ENCODE measurements at places on chromosomes 4 and X.

- H3K27ac ChIP-seq, result no peak overlapping the region
- DNase-seq, result no peak
- no peaks in the 10 kb centered on the region for H3K27me3 ChIP-seq
- H3K4me1 ChIP-seq, result no peaks in the 10 kb centered on the region
Observed at GRCh38 chr4:96056346-96056934, 216.5 kb downstream of the PDHA2 start.

DNA sequence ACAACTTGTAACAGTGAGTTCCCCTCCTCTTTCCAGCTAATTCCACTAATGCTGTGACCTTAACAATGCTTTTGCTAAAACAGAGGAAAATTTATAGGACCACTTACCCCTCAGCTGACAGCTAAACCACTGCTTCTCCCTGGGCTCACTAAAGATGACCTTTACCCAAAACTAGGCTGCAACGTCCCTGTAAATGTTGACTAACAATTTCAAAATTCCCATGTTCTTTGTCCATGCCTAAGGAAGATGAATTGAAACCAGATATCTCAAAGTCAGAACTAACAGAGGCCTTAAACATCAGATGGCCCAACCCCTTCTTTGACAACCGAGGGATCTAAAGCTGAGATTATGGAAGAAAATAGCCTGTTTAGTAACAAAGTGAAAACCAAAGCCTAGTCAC is 32.5 kb downstream of the AFAP1 start:
- peaks cover 34% of the 10 kb centered on the region for H3K4me1 ChIP-seq
- no peaks in the 10 kb centered on the region for H3K27me3 ChIP-seq
- no peak for DNase-seq
- no peak overlapping the region for H3K4me3 ChIP-seq

GRCh38 chr4:82823062-82823461 is 24.5 kb upstream of the SCD5 start:
- no peak for DNase-seq
- no peak overlapping the region for H3K4me3 ChIP-seq
- H3K4me1 ChIP-seq, result no peaks in the 10 kb centered on the region
- no peak overlapping the region for H3K27ac ChIP-seq
- no peaks in the 10 kb centered on the region for H3K27me3 ChIP-seq

DNA sequence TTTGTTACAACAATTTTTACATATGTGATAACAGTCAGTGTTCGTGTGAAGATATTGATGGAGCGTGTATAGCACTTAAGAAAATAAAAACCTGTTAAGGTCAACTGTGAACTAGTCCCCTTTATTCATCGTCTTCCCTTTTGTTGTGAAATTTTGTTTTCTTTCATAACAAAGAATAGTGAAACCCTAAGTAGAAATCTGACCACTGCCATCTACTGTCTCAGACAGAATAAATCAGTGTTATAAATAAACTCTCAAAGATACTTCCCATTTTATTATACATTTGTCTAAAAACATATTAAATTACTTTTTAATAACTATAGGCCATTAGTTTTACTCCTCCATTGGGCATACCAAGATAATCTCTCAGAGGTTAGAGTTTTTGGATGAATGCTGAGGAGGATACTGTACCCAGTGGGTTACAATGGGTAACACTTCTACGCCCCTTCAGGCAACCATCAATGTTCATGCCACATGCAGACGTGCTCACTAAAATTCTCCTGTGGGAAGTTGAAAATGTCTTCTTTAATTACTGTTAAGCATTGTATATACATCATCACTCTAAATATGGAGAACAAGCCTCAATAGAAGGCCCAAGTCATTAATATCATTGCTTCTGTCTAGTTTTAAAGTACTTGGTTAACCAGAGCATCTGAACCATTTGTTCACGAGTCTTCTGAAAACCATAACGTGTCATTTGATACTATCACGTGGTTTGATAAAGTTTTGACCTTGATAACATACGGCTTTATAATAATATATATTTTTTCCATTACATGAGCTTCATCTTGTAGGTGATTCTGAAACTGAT is 171.2 kb downstream of the TMA16 start:
- no peak for DNase-seq
- no peaks in the 10 kb centered on the region for H3K27me3 ChIP-seq
- H3K27ac ChIP-seq, result no peak overlapping the region
- H3K4me3 ChIP-seq, result no peak overlapping the region

DNA sequence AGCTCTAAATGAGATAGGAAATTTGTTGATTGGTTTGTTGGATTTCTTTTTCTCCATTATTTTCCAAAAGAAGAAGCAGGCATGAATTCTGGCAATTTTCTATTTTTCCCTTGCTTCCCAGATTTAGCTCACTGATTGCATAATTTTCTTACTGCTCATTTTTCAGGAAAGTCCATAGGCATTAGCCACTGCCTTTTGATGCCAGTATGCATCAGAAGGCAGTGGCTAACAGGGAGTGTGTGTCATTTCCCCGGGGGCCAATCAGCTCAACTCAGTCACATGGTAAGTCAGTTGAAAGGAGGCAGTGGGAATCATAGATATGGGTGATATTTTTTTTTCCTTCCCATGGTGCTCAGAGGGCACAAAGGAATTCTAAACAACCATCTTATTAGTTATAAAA is 156.7 kb downstream of the TRIML1 start:
- H3K4me3 ChIP-seq, result no peak overlapping the region
- H3K27ac ChIP-seq, result no peak overlapping the region
- H3K36me3 ChIP-seq, result no peaks in the 10 kb centered on the region
- H3K27me3 ChIP-seq, result no peaks in the 10 kb centered on the region
- peaks cover 1% of the 10 kb centered on the region for H3K4me1 ChIP-seq
- peak; percentile 9 for DNase-seq

DNA sequence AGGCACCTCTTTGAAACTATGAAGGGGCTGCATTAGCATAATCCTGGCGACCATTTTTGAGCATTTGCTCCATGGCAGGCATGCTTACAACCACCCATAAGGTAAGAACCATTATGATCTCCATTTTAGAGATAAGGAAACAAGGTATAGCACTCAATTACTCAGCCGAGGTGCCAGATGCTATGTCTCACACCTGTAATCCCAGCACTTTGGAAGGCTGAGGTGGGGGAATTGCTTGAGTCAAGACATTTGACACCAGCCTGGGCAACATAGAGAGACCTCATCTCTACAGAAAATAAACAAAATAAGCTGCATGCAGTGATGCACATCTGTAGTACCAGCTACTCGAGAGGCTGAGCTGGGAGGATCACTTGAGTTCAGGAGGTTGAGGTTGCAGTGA is 43.6 kb downstream of the TIGD4 start:
- H3K4me1 ChIP-seq, result no peaks in the 10 kb centered on the region
- no peak overlapping the region for H3K27ac ChIP-seq
- no peaks in the 10 kb centered on the region for H3K36me3 ChIP-seq
- H3K4me3 ChIP-seq, result no peak overlapping the region
- peaks cover 9% of the 10 kb centered on the region for H3K27me3 ChIP-seq
- no peak for DNase-seq

GRCh38 chr4:108683479-108683878 is 33.1 kb downstream of the OSTC start:
- H3K4me1 ChIP-seq, result no peaks in the 10 kb centered on the region
- no peak overlapping the region for H3K4me3 ChIP-seq
- DNase-seq, result peak; percentile 50

DNA sequence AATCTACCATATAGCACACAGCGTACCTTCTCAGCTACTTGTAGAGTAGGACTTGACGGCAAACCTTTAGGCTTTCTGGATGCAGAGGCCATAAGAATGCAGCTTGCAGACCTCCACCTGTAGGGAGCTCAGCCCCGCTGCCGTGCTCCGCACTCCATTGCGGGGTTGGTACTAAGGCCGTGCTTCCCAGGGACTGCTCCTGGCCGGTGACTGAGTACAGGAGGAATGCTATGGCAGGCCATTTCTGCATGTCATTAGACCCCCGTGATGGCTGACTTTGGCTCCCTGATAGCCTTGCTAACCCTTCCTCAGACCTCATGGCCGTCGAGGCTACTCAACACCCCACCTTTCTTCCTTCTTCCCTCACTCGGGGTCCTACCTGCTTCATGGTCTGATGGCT is 26.4 kb downstream of the TIGD2 start:
- no peak for DNase-seq
- H3K4me1 ChIP-seq, result no peaks in the 10 kb centered on the region
- no peaks in the 10 kb centered on the region for H3K36me3 ChIP-seq

GRCh38 chrX:24375600-24376131 is 15.2 kb downstream of the SUPT20HL1 start:
- peaks cover 28% of the 10 kb centered on the region for H3K27me3 ChIP-seq
- H3K4me1 ChIP-seq, result no peaks in the 10 kb centered on the region
- H3K27ac ChIP-seq, result no peak overlapping the region
- no peak overlapping the region for H3K4me3 ChIP-seq
- DNase-seq, result no peak
- no peaks in the 10 kb centered on the region for H3K36me3 ChIP-seq

- H3K36me3 ChIP-seq, result peaks cover 18% of the 10 kb centered on the region
- H3K27me3 ChIP-seq, result no peaks in the 10 kb centered on the region
- H3K4me1 ChIP-seq, result peaks cover 2% of the 10 kb centered on the region
- no peak overlapping the region for H3K4me3 ChIP-seq
- no peak overlapping the region for H3K27ac ChIP-seq
Observed at GRCh38 chrX:71302461-71303213, 1.1 kb downstream of the ITGB1BP2 start.

DNA sequence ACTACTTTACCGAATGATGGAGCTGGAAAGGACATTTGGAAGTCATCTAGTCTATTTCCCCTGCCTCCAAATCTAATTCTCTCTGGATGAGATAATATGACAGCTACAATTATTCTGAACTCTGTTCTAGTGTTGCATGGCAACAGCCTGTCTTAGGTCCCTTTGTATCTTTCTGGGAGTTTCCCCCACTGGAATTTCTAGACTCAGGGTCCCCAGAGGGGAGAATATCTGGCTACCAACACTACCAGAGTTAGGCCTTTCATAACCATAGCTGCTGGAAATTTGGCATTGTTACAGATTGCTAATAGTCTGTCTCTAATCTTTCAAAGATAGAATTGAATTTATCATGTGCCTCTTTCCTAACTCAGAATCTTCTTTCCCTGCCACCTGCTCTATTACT is 4.5 kb downstream of the MSN start:
- H3K27me3 ChIP-seq, result peaks cover 2% of the 10 kb centered on the region
- peak; percentile 33 for DNase-seq
- no peaks in the 10 kb centered on the region for H3K4me1 ChIP-seq
- H3K27ac ChIP-seq, result no peak overlapping the region

GRCh38 chrX:18895189-18895951 is 88.5 kb downstream of the PHKA2 start:
- no peaks in the 10 kb centered on the region for H3K4me1 ChIP-seq
- H3K27me3 ChIP-seq, result no peaks in the 10 kb centered on the region
- no peak overlapping the region for H3K4me3 ChIP-seq
- DNase-seq, result no peak
- no peak overlapping the region for H3K27ac ChIP-seq

DNA sequence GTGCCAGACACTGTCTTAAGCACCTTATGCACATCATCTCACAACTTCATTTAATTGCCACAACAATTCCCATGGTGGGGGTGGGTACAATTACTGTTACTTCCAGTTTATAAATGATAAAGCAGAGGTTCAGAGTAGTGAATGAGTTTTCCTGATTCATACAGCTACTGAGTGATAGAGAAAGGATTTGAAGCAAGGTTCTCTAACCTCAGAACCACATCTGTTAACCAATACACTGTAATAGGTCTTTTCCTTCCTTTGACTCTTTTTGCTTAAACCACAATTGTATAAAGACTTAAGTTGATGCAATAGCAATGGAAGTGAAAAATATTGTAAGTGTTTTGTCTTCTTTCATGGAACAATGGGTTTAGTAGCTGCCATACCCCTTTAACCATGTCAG is 43.5 kb upstream of the PAK3 start:
- no peak for DNase-seq
- no peaks in the 10 kb centered on the region for H3K27me3 ChIP-seq
- no peaks in the 10 kb centered on the region for H3K4me1 ChIP-seq

DNA sequence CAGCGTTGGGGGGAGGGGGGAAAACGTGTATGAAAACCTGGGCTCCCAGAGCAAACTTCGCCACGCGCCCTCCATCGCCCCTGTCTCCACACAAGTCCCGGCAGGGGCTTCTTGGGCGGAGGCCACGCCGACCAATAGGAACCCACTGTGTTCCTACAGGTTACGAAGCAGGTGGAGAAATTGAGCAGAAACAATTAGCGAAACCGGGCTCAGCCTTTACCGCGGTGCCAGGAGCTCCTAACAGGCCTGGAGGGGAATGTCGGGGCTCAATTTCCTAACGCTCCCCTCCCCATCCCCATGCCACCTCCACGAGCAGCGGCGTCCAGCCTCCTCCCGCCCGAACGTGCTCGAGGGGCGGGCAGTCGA is 589 bp upstream of the KIT start:
- peaks cover 29% of the 10 kb centered on the region for H3K27me3 ChIP-seq
- H3K27ac ChIP-seq, result no peak overlapping the region
- H3K36me3 ChIP-seq, result no peaks in the 10 kb centered on the region
- H3K4me1 ChIP-seq, result peaks cover 31% of the 10 kb centered on the region

GRCh38 chr4:111120191-111120590 is 497.3 kb upstream of the PITX2 start:
- no peaks in the 10 kb centered on the region for H3K27me3 ChIP-seq
- DNase-seq, result no peak
- no peak overlapping the region for H3K27ac ChIP-seq
- H3K4me3 ChIP-seq, result no peak overlapping the region
- H3K36me3 ChIP-seq, result no peaks in the 10 kb centered on the region

- H3K4me3 ChIP-seq, result no peak overlapping the region
- no peak for DNase-seq
- no peak overlapping the region for H3K27ac ChIP-seq
- H3K36me3 ChIP-seq, result no peaks in the 10 kb centered on the region
- no peaks in the 10 kb centered on the region for H3K4me1 ChIP-seq
- no peaks in the 10 kb centered on the region for H3K27me3 ChIP-seq
Observed at GRCh38 chr4:158580064-158580463, 58.4 kb downstream of the RXFP1 start.

DNA sequence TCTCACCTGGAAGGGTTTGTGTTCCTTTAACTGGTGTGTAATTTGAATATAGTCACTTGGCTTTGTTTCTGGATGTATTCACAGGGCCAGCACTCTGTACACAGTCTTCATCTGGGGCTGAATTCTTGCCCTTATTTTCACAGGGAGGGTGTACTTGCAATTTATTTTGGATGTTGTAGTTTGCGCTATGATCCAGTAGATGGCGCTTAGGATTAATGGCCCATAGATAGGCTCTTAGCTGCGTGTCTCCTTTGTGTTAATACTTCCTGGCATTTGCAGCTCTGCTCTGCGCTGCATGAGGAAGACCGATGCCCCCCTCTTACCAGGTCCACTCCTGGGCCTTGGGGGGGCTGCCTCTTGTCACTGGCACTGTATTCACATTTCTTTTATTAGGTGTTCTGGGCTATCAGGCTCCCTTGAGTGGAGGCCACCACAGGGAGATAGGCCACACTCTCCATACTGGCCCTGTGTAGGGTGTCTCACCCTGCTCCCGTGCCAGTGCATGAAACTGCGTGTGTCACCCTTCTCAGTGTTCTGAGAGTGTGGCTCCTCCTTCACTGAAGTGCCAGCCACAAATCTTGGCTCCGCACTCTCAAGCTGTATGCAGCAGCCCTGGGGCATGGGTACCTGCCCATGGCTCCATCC is 562.2 kb downstream of the ZIC3 start:
- DNase-seq, result peak; percentile 0
- no peaks in the 10 kb centered on the region for H3K4me1 ChIP-seq
- no peak overlapping the region for H3K27ac ChIP-seq
- no peaks in the 10 kb centered on the region for H3K36me3 ChIP-seq
- H3K4me3 ChIP-seq, result no peak overlapping the region

Data from mesenchymal stem cell (in vitro differentiated cells and primary cell).